Fibroblast of villous mesenchyme (primary cell): ENCODE measurements at places on chromosomes 5 and 9.

DNA sequence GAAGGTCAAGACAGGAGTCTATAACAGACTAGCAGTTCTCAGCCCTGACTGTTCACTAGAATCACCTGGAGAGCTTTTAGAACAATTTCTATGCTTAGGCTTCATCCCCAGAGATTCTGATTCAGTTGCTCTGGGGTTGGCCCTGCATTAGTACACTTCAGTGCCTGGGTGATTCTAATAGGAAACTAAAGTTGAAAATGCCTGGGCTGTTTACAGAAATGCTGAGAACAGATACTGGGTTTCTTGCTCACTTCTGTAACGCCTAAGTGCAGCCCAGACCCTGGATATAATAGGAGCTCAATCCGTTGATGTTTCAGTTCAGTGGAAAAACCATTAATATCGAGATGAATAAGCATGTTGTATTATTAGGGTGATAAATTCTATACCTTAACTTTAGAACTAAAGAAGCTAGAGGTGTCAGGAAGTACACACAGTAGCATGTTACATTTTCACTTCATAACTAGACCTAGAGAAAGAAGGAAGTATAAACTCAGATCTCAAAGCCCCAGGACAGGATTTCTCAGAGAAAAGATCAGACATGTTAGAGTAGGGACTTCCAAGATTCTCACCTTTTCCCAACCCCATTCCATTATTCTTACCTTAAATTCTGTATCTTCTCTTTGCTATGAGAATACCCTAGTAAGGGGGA lies 20.4 kb downstream of the HAVCR2 start:
- no peak for DNase-seq

GRCh38 chr9:20844916-20845315 lies 160.9 kb downstream of the FOCAD start:
- peak; percentile 47 for DNase-seq

- DNase-seq = peak; percentile 76
Observed at GRCh38 chr5:78628270-78628992, 20.1 kb downstream of the LHFPL2 start.

- peak; percentile 26 for DNase-seq
Observed at GRCh38 chr5:151676314-151676712, 10.4 kb downstream of the SPARC start.

GRCh38 chr9:69443178-69443577 lies 118.2 kb downstream of the ENTREP1 start:
- DNase-seq = no peak

DNA sequence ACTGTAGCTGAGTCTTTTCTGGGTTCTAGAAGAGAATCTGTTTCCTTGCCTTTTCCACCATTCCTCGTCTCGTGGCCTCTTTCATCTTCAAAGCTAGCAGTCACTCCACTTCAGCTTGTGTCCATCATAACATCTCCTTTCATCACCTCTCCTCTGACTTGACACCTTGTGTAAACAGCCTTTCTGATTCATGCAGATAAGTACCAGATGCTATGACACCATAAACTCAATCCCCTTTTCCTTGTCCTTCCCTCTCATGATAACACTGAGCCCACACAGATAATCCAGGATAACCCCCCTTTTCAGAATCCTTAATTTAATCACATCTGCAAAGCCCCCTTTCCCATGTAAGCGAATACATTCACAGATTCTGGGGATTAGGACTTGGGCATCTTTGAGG lies 95.5 kb downstream of the SNX24 start:
- no peak for DNase-seq

DNA sequence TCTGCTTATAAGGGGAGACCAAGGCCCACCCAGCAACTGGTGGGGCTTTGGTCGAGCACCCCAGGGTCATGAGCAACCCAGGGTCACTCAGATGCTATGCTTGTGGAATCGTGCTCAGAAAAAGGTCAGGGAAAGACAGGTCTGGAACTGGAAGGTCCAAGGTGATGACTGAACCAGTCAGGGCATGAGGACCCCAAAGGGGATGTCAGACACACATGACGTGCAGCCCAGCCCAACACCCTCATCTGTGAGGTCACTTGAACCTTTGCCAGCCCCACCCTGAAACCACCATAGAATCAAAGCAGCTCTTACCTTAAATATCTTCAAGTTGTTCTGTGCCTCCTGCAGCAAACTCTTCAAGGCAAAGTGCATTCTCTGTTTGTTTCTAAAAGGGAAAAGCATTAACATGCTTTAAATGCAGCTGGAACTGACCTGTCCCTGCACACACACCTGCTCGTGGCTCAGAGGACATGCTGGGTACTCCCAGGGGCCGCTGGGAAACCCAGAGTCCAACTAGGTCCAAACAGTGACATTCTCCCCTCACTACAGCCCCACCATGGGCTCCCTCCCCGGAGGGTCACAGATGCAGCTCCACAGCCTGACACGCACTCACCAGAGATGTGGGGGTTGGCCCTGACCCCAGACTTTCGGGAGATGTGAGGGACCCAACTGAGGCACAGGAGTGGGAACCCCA lies 29.4 kb downstream of the IPPK start:
- DNase-seq = no peak

DNA sequence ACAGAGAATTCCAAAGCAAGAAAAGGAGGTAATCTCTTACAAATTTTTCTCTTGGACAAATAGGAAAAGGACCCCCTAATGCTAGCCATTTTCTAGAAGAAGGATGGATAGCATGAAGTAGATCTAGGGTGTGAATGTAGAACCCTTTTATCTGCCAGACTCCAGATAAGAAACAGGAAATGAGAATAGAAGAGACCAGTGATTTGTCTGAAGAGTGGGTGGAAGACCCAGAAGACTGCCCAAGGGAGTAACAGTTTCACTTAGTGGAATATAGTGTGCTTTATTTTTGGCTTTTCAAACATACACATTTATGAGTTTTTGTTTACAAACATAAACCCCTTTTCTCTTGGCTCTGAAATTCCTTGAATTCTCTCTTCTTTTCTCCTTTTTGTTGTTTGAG lies 25.0 kb downstream of the ECM2 start:
- DNase-seq = no peak

- no peak for DNase-seq
Observed at GRCh38 chr5:23084815-23085214, 231.7 kb upstream of the CDH12 start.

DNA sequence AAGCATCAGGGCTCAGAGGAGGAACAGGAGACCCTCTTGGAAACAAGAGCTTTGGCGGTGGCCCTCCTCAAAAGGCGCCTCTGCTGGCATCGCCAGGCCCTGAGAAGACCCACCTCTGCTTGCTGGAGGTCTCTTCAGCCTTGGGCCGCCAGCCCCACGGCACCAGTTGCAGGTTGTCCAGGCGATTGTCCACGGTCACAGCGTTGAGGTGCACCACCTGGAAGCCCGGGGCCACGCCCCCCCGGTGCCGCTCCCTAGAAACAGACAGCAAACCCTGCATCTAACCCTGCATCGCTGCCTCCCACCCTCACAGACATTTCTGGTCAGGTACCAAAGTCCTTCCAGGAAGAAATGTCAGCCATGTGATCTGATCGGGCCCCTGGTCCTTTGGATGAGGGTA lies 3.5 kb downstream of the ZMYND19 start:
- no peak for DNase-seq

DNA sequence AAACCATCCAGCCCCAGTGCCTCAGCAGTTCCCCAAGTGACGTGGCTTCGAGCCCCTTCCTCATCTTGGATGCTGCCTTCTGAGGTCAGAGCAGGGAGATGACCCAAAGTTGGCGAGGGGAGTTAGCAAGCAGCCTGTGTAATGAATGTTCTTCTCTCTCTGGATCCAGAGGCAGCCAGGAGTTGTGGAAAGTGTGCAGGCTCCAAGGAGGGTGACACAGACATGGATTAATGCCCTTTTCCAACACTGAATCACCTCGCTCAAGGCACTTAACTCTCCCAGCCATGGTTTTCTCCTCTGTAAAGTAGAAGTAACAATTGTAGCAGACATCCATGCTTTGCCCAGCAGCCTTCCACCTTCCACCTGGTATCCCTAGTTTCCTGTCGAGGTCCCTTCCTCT lies 64.6 kb upstream of the HAND1 start:
- no peak for DNase-seq

GRCh38 chr5:54717459-54717858 lies 199.9 kb downstream of the SNX18 start:
- DNase-seq = no peak

- DNase-seq = no peak
Observed at GRCh38 chr5:159257007-159257406, 6.1 kb upstream of the UBLCP1 start.

- peak; percentile 6 for DNase-seq
Observed at GRCh38 chr5:6082685-6083084, 295.7 kb downstream of the MED10 start.

DNA sequence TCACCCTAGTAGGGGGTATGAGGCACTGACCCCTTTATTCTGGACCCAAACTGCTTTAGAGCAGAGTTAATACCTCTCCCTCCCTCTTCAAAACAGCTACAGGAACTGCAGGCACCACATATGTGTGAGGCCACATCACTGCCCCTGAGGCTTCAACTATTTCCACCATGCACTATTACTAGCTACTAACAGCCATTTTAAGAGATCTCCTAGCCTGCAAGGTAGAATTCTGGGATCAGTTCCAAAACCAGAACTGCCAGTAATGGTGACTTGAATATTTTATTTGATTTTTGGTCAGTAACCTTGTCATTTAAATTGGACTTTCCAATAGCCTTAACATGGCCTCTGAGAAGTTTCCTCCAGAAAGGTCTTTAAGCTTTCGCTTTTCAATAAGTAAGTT lies 55.3 kb upstream of the FSD1L start:
- DNase-seq = no peak

GRCh38 chr9:102841376-102841775 lies 153.8 kb upstream of the CYLC2 start:
- no peak for DNase-seq

DNA sequence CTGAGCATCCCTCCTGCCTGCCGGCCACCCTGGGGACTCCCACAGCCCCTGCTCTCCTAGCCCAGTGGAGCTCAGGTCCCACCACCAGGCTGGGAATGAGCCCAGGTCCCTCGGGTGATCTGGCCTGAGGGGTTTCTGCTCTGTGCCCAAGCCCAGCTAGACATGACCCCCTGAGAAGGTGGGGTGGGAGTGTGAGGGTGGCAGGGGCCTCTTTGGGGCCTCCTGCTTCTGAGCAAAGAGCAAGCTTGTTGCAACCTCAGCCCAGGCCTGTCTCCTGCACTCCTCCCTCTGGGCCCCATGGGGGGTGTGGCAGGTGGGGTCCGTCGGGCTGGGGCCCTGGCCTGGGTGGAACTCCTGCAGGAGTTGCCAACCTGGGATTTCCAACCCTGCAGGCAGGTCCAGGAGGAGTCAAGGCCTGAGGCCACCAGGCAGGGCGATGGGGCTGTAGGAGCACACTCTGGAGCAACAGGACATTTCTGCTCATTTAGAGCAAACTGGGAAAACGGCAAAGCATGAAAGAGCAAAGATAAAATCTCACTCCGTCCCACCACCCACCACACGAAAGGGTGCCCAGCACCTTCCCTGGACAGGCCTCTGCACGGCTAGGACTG lies 11.4 kb upstream of the NRARP start:
- no peak for DNase-seq

DNA sequence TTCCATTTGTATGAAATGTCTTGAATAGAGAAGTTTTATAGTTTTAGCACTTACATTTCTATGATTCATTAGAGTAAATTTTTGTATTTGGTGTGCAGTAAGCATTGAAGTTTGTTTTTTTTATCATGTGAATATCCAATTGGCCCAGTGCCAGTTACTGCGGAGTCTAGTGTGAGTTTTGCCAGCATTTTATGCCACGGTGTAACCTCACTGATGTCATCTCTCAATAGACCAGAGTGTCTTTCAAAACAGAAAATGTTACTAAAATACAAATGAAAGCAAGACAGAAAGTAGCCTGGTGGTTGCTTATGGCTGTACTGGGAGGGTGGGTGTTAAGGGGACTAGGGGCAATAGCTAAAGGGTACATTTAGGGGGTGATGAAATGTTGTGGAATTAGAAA lies 62.8 kb downstream of the IPPK start:
- DNase-seq = peak; percentile 49

DNA sequence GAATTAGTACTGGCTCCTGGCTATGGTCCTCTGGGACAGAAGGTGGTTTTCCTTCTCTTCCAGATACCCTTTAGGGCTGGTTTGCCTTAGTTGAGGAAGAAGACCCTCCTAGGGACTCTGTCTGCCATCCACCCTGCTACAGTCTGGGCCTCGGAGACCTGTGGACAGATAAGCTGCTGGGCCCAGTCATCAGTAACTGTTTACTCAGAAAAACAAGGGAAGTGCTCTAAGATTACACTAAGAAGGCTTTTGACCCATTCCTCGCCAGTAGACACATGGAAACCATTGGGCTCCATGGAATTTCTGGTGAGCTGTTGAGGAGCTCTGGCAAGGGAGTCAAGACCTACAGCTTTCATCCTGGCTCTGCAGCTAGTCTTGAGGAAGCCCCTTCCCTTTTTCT lies 31.2 kb downstream of the LARP1 start:
- peak; percentile 31 for DNase-seq

- no peak for DNase-seq
Observed at GRCh38 chr5:158611581-158611980, 488.1 kb downstream of the EBF1 start.

GRCh38 chr9:34371886-34372466 lies 4.7 kb downstream of the MYORG start:
- no peak for DNase-seq

DNA sequence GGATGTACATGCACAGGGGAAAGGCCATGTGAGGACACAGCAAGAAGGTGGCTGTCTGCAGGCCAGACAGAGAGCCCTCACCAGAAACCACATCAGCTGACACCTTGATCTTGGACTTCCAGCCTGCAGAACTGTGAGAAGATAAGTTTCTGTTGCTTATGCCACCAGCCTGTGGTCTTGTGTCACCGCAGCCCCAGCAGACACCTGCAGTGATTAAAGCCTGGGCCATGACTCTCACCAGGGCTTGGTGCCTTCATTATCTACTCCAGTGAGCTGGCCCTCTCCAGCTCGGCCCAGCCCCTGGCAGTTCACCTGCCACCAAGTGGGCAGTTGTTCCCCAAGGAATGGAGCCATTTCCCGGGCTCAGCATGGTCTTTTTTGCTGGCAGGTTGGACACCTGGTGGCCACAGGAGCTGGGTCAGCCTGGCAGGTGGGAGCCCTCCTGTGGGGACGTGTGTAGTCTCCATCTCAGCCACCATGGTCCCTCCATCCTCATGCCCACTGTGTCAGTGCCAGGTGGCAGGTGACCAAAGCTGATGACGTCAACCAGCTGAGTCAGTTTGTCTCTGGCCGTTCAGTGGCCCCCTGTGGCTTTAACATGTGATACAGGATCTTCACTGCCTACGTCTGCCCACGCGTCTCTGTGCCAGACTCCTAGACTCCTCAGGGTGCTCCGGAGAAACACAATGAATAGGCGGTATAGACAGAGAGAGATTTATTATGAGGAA lies 99.9 kb upstream of the PPP1R26 start:
- DNase-seq = no peak

GRCh38 chr9:125066839-125067619 lies 76.3 kb downstream of the SCAI start:
- DNase-seq = peak; percentile 34

DNA sequence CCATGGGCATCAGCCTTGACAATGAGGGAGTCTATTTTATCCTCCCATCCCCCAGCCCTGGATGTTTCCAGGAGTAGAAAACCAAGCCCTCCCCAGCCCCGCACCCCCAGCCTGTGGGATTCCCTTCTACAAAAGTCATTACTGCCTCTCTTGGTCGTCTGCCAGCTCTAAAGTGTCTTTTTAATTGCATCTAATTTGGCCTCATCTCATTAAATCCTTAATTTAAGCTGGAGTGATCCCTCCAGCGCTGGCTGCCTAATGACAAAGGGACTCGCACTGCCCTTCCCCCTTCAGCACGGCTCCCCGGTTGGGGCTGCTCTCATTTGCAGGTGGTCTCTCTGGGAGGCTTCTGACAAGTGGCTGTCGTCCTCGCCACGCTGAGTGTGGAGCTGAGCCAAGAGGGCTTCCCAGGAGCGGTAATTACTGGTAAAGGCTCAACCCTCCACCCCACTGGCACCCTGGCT lies 107.9 kb upstream of the ALDH1B1 start:
- no peak for DNase-seq
